ENCODE measurements at places on chromosomes 16 and 17.

GRCh38 chr16:19864566-19864965 lies 20.1 kb downstream of the GPRC5B start:
- H3K4me1 ChIP-seq, result peaks cover 85% of the 10 kb centered on the region
- no peak overlapping the region for H3K4me3 ChIP-seq
- H3K27ac ChIP-seq, result peak overlapping the region; percentile 70

DNA sequence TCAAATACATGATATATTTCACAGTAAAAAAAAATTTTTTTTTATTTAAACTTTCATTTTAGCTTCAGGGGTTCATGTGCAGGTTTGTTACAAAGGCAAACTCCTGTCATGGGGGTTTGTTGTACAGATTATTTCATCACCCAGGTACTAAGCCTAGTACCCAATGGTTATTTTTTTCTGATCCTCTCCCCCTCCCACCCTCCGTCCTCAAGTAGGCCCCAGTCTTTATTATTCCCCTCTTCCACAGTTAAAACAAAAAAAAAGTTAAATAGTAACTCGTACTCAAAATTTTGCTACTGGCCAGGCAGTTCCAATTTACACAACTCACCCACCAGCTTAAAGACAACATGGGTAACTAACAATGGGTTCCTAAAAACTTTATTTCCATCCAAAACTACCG lies 63.9 kb downstream of the WDR59 start:
- DNase-seq, result no peak
- no peak overlapping the region for H3K4me3 ChIP-seq
- H3K36me3 ChIP-seq, result peaks cover 71% of the 10 kb centered on the region
- no peak overlapping the region for H3K27ac ChIP-seq
- peaks cover 17% of the 10 kb centered on the region for H3K4me1 ChIP-seq
- H3K27me3 ChIP-seq, result no peaks in the 10 kb centered on the region

DNA sequence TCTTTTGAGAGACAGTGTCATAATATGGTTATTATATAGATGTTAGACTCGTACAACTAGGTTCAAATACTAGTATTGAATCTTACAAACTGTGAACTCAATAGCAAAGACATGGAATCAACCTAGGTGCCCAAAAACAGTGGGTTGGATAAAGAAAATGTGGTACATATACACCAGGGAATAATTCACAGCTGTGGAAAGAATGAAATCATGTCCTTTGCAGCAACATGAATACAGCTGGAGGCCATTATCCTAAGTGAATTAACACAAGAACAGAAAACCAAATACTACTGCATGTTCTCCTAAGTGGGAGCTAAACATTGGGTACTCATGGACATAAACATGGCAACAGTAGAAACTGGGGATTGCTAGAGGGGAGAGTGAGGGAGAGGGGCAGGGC lies 8.1 kb downstream of the PHKB start:
- peak overlapping the region; percentile 11 for H3K27ac ChIP-seq
- H3K4me3 ChIP-seq, result no peak overlapping the region
- no peaks in the 10 kb centered on the region for H3K36me3 ChIP-seq
- peaks cover 81% of the 10 kb centered on the region for H3K4me1 ChIP-seq

GRCh38 chr16:82242201-82242600 lies 72.2 kb upstream of the MPHOSPH6 start:
- peaks cover 7% of the 10 kb centered on the region for H3K27me3 ChIP-seq
- DNase-seq, result no peak
- H3K27ac ChIP-seq, result no peak overlapping the region

DNA sequence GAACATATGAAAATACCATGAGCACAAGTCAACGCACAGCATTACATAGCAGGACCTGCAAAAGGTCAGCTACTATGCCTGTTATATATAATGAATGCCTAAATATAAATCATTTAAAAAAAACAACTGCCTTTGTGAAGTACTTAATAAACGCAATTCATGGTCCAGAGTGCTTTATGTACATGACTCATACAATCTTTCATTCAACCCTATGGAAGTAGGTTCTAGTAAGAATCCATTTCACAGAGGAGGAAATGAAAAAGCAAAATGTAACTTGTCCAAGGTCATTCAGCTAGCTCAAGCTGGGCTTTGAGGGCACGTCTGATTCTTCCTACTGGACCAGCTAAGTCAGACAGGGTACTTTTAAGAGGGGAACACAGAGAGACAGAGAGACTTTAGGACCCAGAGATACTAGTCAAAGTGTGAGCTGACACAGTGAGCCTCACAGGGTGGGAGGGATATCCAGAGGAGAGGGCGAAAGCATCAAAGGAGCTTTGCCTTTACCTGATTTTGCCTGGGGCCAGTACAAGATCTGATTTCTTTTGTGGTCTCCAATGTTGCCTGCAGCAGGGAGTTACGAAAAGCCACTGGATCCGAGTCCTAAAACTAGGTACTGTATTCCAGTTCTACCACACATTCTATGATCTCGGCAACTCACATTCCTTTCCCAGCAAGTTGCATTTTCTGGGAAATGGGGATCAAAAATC lies 83.4 kb upstream of the ZFHX3 start:
- no peaks in the 10 kb centered on the region for H3K27me3 ChIP-seq
- no peaks in the 10 kb centered on the region for H3K4me1 ChIP-seq
- H3K36me3 ChIP-seq, result no peaks in the 10 kb centered on the region
- H3K4me3 ChIP-seq, result no peak overlapping the region
- DNase-seq, result no peak
- no peak overlapping the region for H3K27ac ChIP-seq

DNA sequence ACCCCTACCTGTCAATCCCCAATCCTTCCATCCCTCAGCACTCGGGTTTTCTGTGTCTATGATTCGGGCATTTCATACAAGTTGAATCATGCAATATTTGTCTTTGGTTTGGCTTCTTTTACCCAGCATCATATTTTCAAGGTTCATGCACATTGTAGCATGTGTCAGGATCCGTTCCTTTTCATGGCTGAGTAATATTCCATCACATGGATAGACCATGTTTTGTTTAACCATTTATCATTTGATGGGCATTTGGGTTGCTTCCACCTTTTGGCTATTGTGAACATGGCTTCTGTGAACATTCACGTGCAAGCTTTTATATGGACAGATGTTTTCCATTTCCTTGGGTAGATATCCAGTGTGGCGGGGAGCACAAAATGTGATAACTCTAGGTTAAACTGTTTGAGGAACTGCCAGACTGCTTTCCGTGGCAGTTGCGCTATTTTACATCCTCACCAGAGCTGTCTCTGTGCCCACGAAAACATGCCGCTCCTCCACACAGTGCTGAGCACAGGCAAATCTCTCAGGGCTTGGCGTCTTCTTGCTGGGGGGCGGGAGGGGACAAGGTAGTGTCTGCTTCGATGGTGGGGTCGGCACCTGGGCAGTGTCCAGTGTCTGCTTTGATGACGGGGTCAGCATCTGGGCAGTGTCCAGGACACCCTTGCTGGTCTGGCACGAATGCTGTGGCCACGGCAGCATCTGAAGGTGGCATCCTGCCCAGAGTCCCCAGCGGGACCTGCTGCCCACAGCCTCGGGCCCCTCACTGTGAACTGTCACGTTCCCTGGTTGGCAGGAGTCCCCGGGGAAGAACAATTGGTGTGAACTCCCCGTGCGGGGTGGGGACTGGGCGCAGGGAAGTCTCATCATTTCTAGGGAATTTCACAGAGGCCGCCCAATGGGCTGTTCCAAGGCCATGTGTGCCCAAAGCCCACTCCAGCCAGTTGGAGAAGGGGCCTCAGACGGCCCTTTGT lies 32.4 kb upstream of the JPH3 start:
- no peak for DNase-seq
- H3K36me3 ChIP-seq, result no peaks in the 10 kb centered on the region
- no peak overlapping the region for H3K27ac ChIP-seq

- H3K4me3 ChIP-seq, result no peak overlapping the region
- no peak overlapping the region for H3K27ac ChIP-seq
- DNase-seq, result no peak
- no peaks in the 10 kb centered on the region for H3K36me3 ChIP-seq
- peaks cover 100% of the 10 kb centered on the region for H3K27me3 ChIP-seq
These were observed 150.3 kb upstream of the RPL38 start for GRCh38 chr17:74052993-74053711.

- no peaks in the 10 kb centered on the region for H3K4me1 ChIP-seq
- H3K36me3 ChIP-seq, result no peaks in the 10 kb centered on the region
- no peak overlapping the region for H3K4me3 ChIP-seq
- H3K27me3 ChIP-seq, result peaks cover 59% of the 10 kb centered on the region
- no peak overlapping the region for H3K27ac ChIP-seq
- no peak for DNase-seq
These were observed 2.2 kb downstream of the MSLN start for GRCh38 chr16:762595-763268.

GRCh38 chr17:56426901-56427300 lies 166.6 kb upstream of the NOG start:
- no peak overlapping the region for H3K4me3 ChIP-seq
- DNase-seq, result no peak
- H3K4me1 ChIP-seq, result no peaks in the 10 kb centered on the region
- H3K27ac ChIP-seq, result no peak overlapping the region
- H3K36me3 ChIP-seq, result no peaks in the 10 kb centered on the region

DNA sequence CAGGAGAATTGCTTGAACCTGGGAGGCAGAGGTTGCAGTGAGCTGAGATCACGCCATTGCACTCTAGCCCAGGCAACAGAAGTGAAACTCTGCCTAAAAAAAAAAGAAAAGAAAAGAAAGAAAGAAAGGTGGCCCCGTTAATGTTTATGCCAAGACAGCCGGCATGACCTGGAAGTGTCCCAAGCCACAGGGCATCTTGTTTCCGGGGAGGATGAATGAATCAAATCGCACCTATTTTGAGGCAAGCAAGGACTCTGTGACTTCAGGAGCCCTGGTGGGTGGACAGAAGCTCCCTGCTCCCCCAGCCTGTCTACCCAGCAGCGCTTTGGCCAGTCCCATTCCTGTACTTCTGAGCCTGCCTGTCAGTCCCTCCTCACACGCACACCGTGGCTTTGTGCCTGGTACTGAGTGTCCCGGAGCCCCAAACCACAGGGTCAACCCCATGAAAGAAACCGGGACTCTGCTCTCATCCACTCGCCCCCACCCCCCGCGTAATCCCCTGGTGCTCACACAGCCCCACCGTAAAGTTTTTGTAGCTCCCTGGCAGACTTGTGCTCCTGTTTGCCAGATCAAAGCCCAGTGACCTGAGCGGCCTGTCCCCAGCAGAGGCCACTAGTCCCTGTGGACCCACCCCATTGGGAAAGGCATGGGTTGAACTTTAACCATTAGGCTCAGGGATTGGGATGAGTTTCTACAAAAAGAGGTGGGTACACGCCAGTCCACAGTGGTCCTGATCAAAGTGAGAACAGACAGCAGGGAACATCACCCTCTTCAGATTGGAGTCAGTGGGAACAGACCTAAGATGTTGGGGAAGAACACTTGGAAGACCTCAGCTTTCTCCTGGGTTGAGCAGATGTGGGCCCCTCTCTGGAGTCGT lies 19.3 kb downstream of the CD2BP2 start:
- peaks cover 16% of the 10 kb centered on the region for H3K4me1 ChIP-seq
- no peaks in the 10 kb centered on the region for H3K36me3 ChIP-seq
- H3K27ac ChIP-seq, result peak overlapping the region; percentile 98

DNA sequence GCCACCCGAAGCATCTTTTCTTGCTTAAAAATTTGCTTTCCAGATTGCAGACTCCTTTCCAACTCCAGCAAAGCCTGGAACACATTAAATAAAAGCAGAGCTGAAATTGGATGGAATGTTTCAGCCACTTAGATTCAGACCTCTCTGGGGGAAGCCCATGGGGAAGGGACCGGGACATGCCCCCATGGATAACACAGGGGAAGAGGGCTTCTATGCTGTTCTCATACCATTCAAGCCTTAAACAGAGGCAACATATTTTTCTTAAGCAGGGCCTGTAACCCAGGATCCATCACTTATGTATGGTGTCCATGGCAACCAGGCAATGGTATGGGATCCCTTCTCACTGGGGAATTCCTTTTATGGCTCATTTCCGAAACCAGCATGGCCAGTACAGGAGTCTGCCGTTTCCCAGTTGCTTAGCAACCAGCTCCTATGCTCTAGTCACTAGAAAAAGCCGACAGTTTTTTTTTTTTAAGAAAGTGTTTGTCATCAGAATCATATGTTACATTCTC lies 62.0 kb upstream of the MARCHF10 start:
- H3K4me3 ChIP-seq, result no peak overlapping the region
- DNase-seq, result no peak
- H3K4me1 ChIP-seq, result no peaks in the 10 kb centered on the region
- H3K27ac ChIP-seq, result no peak overlapping the region
- no peaks in the 10 kb centered on the region for H3K36me3 ChIP-seq
- peaks cover 31% of the 10 kb centered on the region for H3K27me3 ChIP-seq

DNA sequence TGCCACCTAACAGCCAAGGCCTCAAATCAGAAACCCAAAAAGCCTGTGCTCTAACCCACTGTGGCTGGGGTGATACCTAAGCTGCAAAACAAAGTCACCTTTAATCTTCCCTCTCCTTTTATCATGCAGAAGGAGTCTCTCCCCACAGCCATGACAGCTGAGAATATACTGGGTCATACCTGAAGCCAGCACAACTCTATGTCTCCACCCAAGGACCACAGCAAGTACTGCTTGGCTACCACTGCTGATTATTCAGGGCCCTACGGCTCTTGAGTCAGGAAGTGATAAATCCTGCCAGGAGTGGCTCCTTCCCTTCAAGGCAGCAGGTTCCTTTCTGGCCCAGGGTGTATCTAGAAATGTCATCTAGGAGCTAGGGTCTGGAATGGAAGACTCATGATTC lies 151.5 kb upstream of the TOM1L1 start:
- H3K27ac ChIP-seq, result no peak overlapping the region
- no peaks in the 10 kb centered on the region for H3K36me3 ChIP-seq
- no peak for DNase-seq
- H3K27me3 ChIP-seq, result no peaks in the 10 kb centered on the region
- no peaks in the 10 kb centered on the region for H3K4me1 ChIP-seq

DNA sequence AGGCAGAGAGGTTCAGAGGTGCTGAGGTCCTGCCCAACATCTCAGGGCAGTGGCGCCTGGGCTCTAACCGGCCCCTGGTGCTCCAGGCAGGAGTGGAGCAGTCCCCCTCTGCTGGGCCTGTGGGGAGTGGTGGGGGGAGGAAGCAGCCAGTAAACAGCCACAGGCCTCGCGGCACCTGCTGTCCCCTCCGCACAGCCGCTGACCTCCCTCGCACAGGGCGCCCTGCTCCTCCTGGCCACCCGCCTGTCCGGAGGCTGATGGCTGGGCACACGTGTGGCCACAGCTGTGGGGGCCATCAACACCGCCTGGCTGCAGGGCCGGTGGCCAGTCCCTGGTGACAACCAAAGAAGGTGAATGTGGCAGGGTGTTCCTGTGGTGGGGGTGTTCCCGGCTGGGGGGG lies 36.8 kb upstream of the PABPN1L start:
- no peak for DNase-seq
- peaks cover 24% of the 10 kb centered on the region for H3K36me3 ChIP-seq
- peaks cover 41% of the 10 kb centered on the region for H3K4me1 ChIP-seq

- no peaks in the 10 kb centered on the region for H3K27me3 ChIP-seq
- no peaks in the 10 kb centered on the region for H3K36me3 ChIP-seq
- no peak for DNase-seq
- H3K4me3 ChIP-seq, result no peak overlapping the region
- no peaks in the 10 kb centered on the region for H3K4me1 ChIP-seq
These were observed 31.3 kb upstream of the ANKRD40CL start for GRCh38 chr17:50798424-50799288.
